ENCODE measurements at places on chromosomes 16 and 17.
A peak's percentile ranks its signal among the peaks of the same experiment; 100 is the strongest.

- no peak for DNase-seq
Observed at GRCh38 chr16:89363621-89364393, 126.6 kb downstream of the ANKRD11 start.

DNA sequence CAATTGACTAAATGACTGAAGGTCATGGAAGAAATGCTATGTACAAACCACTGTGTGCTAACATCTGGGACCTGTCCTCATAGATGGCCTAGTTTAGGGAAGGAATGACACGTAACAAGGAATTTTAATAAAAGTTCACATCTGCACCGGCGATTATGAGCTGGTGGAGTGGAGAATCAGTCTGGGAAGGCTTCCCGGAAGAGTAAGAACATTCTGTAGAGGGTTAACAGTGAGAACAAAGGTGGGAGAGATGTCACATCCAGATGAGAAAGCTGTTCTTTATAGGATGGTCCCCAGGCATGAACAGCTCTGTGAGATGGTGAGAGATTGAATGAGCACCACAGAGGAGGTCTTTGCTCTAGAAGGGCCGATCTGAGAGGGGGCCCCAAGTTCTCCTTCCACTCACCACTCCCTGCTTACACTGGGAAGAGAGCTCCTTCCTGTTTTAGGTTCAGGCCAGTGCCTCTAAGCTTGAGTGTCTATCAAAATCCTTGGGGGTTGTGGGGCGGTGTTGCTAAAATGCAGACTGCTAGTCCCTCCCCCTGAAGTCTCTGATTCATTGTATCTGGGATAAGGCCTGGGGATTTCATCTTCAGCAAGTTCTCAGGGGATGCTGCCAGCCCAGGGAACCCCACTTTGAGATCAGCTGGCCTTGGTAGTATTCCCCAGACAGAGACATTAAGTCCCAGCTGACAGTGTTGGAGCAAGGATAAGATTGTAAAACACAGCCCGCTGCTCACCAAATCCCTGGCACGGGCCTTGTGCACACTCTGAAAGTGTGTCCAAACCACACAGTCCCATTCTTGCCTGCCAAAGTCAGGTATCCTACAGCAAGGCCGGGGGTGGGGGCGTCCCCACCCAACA, 294.7 kb upstream of the MAF start:
- no peak for DNase-seq

GRCh38 chr17:57721967-57722703, 23.0 kb downstream of the CCDC182 start:
- no peak for DNase-seq

GRCh38 chr16:80002261-80002660, 401.7 kb upstream of the MAF start:
- no peak for DNase-seq

GRCh38 chr16:78709137-78709884, 609.9 kb downstream of the WWOX start:
- DNase-seq: no peak

DNA sequence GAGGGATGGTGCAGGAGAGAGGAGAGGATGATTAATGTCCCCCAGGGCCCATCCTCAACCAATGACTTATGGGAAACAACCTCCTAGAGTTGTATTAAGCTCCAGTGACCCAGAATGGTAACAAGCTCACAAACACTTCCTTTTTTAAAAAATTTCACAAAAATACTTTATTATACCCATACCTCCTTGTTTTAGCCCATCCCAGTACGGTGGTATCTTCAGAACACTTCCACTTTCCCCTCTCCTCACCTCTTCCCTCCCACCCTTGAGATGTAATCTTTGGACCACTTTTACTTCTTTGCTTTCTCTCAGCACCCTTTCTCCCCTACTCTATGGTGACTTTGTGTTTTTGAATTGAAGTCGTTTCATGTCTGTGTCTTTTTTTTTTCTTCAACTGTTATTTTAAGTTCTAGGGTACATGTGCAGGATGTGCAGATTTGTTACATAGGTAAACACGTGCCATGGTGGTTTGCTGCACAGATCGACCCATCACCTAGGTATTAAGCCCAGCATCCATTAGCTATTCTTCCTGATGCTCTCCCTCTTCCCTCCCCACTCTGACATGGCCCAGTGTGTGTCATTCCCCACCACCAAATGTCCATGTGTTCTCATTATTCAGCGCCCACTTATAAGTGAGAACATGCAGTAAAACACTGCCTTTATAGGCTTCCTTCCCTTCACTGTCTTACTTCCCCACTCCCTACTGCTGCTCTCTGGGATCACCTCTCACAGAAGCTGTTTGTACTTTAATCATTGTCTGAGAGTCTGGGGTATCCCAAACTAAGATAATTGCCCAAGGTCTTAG, 124.5 kb downstream of the PRKCB start:
- no peak for DNase-seq

- DNase-seq: no peak
Observed at GRCh38 chr17:14712611-14713021, 411.7 kb downstream of the HS3ST3B1 start.

DNA sequence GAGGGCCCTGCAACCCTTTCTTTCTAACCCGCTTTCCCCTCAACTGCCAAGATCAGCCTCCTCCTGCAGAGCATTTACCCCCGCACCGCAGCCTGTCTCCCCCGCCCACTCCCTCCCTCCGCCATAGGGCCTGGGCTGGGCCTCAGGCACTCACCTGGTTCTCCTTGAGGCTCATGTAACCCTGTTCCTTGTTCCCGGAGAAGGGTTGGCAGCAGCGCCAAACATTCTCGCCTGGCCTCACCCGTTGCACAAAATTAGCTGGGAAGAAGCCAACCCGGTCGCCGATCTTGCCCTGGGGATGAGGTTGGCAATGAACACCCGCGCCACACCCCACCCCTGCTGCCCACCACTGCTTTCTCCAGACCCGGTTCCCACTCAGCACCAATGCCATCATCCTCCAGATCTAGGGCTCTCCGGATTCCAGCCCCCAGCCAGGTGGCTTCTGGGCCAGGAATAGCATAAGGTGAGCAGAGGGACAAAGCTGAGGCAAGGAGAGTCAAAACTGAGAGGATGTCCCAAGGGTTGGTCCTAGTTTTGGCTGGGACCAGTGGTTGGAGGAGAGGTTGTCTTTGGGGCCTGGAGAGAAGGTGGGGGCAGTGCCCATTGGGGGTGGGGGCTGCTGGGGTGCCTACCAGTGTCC, 12.8 kb downstream of the STAC2 start:
- no peak for DNase-seq

GRCh38 chr16:88773812-88774291, 11.2 kb downstream of the PIEZO1 start:
- DNase-seq: no peak

GRCh38 chr16:450785-451512, 25.5 kb downstream of the RAB11FIP3 start:
- DNase-seq: no peak

- DNase-seq: no peak
Observed at GRCh38 chr17:14741491-14741890, 440.6 kb downstream of the HS3ST3B1 start.

DNA sequence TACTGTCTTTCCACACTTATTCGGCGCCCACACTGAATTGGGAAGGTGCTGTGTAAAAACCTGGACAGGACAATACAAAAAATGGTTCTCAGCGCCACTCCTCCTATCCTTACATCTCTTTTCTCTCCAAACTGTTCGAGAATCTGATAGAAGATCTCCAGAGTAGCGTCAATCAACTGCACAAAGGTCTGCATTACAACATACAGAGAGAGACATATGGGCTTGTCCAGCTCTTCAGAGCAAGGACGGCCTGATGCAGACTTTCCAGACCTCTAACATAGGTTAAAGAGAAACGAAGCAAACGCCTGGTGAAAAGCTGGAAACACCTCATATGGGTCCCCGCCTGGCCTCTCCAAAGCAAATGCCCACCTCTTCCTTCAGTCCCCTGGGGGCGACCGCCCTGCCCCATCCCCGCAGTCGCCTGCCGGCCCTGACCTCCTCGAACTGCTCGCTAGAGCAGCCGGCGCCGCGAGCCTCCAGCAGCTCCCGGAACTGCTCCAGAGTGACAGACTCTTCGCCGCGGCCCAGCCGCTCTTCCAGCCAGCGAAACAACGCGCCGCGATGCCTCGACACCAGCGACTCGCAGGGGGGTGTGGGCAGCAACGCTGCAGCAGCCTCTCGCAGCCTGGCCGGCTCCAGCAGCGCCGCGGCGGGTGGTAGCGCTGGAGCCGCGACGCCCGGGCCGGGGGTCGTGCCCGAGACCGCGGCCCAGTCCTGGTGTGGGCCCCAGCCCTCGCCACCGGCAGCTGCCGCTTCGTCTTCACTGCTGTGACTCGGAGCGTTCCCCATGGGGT, 526 bp downstream of the ZZEF1 start:
- no peak for DNase-seq

DNA sequence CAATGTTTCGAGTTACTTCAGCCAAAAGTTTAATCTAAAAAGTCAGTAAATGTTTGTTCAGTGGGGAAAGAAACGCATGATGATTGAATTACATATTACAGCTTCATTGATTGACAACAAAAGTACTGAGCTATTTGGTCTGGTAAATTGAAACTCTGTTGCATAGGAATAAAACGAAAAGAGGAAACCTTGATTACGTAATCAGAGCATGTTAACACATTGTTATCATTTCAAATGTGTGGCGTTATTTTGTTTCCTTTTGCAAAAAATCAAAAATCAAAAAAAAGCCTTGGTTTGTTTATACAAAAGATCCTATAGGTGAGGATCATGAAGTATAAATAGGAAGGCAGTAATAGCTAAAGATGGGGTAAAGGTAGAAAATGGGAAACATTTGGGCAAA, 19.5 kb upstream of the CA10 start:
- no peak for DNase-seq

DNA sequence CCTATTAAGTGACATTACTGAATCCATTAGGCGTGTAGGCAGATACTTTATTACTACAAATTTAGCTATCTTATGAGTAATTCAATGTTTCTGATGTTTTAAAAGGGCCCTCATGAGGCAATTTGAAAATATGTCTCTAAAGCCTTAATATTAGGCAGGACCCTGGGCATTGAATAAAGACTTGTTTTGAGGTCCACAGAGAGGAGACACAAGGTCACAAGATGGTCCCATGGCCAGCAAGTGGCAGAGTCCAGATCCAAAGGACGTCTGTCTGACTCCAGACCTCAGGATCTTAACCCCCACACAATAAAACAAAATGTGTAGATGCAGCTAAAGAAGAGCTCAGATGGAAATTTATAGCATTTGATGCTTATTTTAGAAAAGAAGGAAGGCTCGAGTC, 31.9 kb upstream of the HEATR6 start:
- DNase-seq: no peak

DNA sequence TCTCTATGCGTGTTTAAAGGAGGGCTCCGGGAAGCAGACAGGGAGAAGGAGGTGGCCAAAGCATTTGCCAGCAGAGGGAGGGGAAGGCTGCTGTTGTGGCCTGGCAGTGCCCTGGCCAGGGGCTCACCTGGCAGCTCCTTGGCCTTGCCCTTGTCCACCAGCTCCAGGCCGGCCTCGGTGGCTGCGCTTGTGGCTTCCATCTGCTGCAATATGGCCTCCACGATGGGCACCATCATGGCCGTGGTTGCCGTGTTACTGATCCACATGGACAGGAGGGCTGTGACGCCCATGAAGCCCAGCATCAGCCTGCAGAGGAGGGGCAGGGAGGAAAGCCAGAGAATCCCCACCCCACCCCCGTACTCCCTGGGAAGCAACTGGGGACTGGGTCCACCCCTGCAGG, 9.4 kb downstream of the SLC13A5 start:
- DNase-seq: no peak

GRCh38 chr16:85040685-85041084, 13.1 kb downstream of the KIAA0513 start:
- no peak for DNase-seq

DNA sequence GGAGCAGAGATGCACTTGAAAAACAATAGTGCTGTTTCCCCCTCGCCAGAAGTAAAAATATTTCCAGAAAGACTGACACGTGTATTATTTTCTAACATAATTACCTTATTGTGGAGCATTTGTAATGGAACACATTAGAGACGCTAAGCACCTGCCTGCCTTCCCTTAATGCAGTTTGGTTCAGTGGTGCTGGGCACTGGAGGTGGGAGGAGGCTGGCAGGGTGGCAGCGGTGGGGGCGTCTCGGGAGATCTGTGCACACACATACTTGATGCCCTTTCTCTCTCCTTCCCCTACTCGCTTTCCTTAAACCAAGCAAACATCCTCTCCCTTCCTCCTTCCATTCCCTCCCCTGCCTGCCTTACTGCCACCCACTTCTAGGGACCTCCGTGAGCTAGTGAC, 156.6 kb upstream of the SDK2 start:
- DNase-seq: no peak

GRCh38 chr16:74521691-74522090, 85.2 kb downstream of the GLG1 start:
- DNase-seq: peak; percentile 17

DNA sequence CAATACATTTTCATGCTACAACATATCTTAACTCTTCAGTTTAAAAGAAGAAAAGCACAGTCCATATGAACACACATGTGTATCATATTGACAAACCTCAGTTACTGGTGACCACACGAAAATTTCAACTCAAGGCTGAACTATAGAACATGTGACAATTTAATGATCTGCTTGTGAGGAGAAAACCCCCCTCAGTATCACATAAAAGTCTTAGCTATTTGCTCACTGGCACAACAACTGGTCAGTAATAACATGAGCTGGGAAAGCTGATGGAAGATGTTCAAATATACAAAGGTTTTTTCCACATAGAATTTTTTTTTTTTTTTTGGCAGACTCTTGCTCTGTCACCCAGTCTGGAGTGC, 19.5 kb downstream of the ZNF652 start:
- DNase-seq: no peak

GRCh38 chr16:15653227-15653626, 3.2 kb downstream of the NDE1 start:
- no peak for DNase-seq

DNA sequence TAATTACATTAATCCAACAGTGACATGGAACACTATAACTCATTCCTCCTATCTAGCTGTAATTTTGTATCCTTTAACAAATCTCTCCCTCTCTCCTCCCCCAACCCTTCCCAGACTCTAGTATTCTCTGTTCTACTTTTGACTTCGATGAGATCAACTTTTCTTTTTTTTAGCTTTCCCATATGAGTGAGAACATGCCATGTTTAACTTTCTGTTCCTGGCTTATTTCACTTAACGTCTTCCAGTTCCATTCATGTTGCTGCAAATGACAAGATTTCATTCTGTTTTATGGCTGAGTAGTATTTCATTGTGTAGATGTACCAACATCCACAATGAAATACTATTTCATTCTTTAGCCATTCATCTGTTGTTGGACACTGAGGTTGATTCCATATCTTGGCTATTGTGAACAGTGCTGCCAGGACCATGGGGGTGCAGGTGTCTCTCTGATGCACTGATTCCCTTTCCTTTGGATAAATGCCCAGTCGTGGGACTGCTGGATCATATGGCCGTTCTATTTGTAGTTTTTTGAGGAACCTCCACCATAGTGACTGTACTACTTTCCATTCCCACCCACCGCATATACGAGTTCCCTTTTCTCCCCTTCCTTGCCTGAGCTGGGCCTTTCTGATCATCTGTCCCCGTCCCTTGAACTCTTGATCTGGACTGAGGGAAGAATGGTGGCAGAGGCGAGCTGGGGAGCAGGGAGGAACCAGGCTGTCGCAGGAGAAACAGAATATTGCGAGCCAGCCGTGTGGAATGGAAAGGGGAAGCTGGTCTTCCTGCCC, 7.7 kb upstream of the CEP295NL start:
- no peak for DNase-seq

- no peak for DNase-seq
Observed at GRCh38 chr17:17966399-17966798, 5.8 kb downstream of the TOM1L2 start.
